ENCODE measurements at places on chromosomes 1 and 21.

DNA sequence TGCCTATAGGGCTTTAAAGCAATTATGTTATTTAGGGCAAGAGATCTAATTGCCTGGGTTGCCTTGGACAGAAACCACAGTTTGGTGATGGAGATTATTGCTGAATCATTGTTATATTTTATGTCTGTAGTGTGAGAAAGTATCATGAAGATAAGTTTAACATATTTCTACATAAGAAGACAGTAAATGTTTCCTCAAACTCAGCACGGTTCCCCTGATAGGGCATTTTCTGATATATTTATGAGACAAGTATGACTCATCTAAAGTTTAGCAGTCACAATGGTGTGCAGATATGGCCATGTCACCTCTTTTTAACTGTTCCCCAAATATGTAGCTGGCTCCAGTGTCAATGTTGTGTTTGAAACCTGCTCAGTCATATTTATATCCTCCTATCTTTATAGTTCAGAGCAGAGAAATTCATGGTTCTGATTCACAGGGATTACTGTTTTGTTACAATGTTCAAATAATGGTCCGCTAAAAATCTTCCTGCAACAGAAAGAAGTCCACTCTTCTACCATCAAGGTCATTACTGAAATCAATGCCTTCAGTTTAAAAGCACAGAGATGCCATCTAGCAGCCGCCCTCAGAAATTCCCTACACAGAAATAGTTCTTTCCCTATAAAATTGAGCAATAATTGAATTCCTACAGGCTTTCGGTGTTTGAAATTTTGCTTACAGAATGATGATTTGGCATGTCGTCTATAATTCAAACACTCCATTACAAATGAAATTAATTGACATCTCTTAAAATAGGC, 3.7 kb downstream of the OLFM3 start:
- DNase-seq: no peak

GRCh38 chr1:178477841-178478240, 18.9 kb downstream of the CLEC20A start:
- no peak for DNase-seq

- DNase-seq: peak; percentile 13
These were observed 13.6 kb downstream of the NID1 start for GRCh38 chr1:236051242-236051791.

DNA sequence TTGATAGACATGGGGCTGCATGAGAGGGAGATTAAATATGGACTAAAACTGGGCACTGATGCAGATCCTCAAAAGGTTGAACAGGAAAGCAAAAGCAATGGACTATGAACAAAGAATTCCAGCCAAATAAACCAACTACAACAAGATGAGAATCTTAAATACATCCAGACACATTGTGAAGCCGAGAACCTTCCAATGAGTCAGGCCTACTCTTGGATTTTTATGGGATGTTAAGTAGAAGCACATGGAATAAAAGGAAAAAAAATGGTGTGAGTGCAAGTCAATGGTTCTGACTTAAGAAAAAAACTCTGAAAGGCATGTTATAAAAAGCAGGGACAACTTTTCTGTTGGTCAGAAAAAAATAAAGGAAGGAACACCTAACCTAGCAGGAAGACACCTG, 227.2 kb downstream of the DPYD start:
- DNase-seq: no peak

DNA sequence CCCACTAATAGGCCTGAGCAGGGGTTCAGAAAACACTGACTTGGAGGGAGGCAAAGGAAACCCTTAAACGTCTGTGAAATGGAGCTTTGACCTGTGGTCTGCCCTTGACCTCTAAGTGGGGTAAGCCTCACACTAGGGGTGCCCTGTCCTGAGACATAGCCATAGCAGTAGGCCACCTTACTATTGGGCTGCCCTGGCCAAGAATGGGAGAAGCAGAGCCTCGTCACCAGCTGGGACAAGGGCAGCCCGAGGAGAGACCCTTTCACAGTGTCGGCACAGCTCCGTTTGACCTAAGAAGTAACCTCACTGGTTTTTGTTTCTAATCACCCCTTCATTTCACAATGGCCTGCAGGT, 26.4 kb upstream of the IFNAR2 start:
- no peak for DNase-seq

DNA sequence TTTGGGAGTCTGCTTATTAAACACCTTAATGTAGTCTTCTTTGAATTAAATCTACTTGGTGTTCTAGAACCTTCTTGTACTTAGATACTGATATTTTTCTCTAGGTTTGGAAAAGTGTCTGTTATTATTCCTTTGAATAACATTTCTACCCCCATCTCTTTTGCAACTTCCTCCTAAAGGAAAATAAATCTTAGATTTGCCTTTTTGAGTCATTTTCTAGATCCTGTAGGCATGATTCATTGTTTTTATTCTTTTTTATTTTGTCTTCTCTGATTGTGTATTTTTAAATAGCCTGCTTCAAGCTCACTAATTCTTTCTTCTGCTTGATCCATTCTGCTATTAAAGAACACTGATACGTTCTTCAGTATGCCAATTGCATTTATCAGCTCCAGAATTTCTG, 155.9 kb upstream of the NEGR1 start:
- DNase-seq: no peak

GRCh38 chr1:180918519-180918918, 5.8 kb downstream of the KIAA1614 start:
- no peak for DNase-seq

DNA sequence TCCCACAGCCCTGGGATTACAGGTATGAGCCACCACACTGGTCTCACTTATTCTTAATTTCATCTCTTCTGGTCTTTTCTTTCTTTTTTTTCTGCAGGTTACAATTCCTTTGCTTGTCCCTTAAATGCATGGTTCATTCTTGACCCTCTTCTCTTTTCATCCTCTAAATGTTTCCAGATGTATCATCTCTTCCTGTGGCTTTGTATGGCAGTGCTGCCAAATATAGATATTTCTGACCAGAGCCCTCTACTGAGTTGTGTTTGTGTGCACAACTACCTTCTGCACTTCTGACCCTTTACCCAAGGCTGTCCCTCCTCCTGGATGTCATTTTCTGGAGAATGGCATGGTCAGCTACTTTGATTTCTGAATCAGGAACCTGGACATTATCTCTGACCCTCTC, 32.5 kb downstream of the OLFML3 start:
- DNase-seq: no peak

DNA sequence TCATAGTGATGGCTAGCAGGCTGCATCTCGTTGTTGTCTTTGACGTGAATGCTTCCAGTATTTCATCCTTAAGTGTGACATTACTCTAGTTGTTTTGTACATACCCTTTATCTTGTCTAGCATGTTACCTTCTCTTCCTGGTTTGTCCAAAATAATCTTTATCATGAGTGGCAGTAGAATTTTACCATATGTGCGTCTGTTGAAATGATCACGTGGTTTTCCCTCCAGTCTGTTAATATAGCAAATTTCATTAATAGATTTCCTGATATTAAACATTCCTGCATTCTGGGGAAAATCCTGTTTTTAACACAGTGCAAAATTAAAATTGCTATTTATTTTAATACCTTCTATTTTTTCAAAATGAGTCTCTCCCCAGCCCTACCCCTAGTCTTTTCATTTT, 15.6 kb downstream of the ADARB1 start:
- no peak for DNase-seq

DNA sequence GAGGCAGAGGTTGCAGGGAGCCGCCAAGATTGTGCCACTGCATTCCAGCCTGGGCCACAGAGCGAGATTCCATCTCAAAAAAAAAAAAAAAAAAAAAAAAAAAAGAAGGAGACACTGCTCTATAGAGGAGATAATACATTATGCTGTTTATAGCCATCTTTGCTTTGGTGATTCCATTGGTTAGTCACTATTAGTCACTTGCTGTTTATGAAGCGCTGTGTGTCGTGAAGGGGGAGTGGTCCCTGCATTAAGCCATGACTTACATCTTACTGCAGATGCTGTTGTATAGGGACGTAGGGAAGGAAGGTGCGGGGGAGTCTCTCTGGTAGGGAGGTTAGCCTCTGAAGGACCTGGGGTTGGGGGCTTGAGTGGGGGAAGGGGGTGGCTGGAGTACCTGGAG, 48.3 kb downstream of the HUNK start:
- no peak for DNase-seq

- DNase-seq: no peak
These were observed 161.3 kb upstream of the USP25 start for GRCh38 chr21:15568516-15568915.

DNA sequence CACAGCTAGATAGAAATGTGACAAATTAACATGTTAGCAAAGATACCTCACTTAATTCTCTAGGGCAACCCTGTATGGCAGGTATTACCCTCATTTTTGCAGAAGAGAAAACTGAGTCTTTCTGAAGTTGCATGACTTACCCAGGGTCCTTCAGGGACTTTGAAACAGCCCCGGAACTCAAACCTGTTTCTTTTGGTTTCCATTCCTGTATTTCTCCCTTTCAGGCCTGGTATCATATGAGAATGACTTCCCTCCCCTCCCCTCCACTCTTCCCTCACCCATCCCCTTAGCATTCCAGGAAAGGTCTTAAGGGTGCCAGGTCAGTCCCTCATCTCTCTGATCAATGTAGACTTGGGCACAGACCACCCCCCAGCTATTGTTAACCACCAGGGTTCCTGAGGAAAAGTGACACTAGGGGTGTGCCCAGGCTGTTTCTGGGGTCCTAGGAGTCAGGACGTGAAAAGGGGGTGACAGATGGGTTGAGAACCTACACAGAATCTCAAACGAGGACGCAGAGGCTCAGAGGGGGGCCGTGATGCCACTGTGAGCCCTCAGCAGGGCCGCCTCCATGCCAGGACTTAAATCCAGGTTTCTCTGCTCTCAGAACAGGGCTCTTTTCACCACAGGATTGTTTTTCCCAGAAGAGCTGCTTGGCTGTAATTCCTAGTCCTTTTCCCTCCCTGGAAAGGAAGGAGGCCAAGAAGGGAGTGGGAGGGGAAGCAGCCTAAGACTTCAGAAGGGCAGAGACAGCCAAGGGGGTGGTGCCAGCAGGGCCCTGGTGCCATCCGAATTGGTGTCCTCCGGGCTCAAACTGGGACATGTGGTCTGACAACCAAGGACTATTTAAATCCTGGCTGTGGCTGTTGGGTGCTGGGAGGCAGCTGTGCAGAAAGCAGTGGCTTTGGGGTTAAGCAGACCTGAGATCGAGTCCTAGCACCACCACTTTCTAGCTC, 2.1 kb upstream of the WASF2 start:
- peak; percentile 74 for DNase-seq

- no peak for DNase-seq
These were observed 40.5 kb upstream of the PAXBP1 start for GRCh38 chr21:32812035-32812434.

DNA sequence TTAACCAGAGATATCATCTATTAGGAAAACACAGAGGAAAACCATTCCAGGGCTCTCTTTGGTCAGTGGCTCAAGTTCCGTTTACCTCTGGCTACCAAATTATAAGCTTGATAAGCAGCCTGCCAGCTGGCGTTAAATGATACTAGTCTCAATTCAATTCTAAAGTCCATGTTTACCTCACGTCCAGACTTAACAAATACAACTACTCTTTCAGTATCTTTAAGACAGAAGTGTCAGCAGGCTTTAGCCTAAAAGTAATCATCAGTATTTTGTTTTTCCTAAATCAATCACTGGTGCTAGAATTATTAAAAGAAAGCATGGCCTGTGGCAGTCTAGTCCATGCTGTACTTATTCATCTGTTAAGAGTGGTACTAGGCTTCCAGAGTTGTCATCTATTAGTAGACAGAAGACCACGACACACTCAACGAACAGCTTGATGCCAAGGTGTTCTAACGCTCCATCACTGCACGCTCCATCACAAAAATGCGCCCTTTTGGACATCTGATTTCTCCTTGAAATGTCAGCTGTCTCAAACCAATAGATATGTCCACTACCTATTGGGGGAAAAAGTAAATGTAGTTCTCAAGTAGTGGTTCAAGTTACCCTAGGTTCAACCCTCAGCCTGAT, 1.5 kb downstream of the IVNS1ABP start:
- no peak for DNase-seq

DNA sequence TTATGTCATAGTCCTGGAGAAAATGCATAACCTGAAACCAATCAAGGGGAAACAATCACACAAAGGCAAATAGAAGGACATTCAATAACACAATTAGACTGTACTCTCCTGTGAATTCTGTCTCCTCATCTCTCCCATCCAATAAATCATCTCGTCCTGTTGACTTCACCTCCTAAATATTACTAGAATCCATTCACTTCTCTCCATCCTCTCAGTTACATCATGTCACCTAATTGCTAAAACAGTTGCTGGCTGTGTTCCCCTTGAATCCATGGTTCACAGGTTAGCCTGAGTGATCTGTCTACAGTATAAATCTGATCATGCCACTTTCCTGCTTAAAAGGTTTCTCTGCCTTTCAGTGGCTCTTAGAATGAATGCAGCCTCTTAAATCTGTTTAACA, 220.2 kb downstream of the TGFB2 start:
- no peak for DNase-seq

GRCh38 chr1:154747380-154747739, 122.7 kb downstream of the KCNN3 start:
- no peak for DNase-seq

DNA sequence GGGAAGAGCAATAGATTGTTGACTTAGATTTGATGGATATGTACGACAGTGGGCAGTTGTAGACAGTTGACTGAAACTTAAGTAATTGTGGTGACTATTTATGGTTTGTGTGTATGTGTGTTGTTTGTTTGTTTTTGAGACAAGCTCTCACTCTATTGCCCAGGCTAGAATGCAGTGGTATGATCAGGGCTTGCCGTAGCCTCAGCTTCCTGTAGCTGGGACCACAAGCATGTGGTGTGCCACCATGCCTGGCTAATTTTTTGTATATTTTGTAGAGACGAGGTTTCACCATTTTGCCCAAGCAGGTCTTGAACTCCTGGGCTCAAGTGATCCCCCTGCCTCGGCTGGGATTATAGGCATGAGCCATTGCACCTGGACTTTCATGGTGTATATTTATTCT, 9.8 kb downstream of the SDHC start:
- no peak for DNase-seq

DNA sequence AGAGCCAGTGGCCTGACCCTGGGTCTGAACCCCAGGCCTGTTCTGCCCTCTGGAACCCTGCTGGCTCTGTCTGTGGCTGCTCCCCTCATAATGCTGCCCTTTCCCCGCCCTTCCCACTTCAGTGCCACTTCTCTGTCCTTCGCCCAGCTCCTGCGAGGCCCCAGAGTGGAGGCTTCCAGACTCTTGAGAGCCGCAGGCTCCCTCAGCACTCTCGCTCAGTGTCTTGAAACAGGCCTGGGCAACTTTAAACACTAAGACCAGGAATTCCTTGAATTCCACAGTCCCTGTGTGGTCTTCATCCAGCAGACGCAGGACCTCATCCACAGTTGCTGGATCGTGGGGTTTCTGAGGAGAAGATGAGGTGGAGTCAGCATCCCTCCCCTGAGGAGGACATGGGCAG, 3.5 kb downstream of the CRNN start:
- no peak for DNase-seq

GRCh38 chr1:37306461-37306860, 167.9 kb upstream of the ZC3H12A start:
- DNase-seq: no peak

DNA sequence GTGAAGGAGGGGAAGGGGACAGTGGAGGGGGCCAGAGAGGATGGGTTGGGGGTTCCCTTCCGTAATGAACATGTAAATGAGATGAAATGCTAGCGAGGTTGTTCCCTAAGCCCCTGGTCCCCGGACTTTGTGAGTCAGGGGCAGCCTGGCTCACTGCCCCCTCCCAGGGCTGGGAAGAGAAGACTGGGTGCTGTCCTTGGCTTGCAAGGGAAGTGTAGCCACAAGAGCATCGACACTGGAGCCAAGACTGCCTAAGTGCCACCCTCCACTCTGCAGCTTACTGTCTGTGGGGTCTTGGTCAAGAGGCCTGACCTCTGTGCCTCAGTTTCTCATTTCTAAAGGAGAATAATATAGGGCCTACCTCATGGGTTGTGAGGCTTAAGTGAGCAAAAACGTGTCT, 483 bp downstream of the PEAR1 start:
- DNase-seq: no peak

GRCh38 chr1:109466452-109467300, at the start of gene SYPL2:
TSS of gene SYPL2 (plus strand) at chr1:109466546. CDS start at chr1:109466844, 298 bp downstream.
- no peak for DNase-seq

Measured in anterior cingulate cortex (tissue), 58 donors.